H7 (cell line): ENCODE measurements at places on chromosomes 5 and 9. TPM values are rescaled to one million over a fixed set of nuclear protein-coding genes. Genes with fewer than 3 reads are reported as not detected.

The MCCC2 gene
- total RNA-seq = 53.1 and 60.7 TPM in 2 replicates

The LCN1 gene
- not detected in 2 replicates for total RNA-seq

DNA sequence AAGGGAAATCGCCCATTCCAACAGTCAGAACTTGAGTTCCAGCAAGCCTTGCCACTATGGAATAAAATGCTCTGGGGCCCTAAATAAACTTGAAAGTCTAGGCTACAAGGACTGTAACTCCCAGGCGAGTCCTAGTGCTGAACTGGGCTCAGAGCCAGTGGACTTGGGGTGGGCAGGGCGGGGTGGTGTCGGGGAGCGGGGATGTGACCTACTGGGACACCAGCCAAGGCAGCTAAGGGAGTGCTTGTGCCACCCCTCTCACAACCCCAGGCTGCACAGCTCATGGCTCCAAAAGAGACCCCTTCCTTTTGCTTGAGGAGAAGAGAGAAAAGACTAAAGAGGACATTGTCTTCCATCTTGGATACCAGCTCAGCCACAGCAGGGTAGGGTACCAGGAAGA is 61.5 kb downstream of the MEIKIN start:
- no peak for DNase-seq

DNA sequence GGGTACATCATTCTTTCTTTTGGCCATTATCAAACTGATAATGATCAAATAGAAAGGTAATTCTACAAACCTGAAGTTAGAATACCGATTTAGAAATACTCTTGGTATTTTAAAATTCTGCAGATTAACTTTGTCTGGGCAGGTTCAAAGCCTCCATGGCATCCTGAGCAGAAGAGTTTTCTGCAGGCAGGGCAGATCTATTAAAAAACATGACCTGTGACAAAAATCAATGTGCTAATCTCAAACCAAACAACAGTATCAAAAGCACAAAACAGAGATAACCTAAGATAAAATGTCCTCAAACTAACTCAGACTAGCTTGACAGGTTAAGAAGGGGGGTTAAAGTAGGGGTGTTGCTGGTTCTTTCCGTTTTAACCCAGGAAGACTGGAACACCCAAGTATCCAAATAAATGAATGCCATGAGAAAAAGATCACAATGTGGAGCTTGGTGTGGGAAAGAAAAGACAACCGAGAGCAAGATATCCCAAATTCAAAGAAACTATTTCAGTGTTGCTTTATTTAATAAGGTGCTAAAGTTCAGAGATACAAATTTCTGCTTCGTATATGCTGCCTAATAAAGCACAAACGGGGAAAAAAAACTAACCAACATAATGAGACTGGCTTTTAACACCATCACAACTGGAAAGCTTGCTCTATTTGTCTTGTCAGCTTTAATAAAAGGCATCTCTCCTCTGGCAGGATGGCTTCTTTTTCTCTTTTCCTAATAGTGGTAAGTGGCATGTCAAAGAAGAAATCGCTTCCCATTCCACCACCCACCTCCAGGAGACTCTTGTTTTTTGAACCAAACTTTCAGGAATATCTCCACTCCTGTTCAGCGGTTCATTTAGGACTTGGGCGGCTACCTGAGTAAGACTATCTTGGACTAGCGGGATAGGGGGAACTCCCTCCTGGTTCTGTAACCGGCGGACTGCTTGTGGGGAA is 2.3 kb downstream of the EFNA5 start:
- peak; percentile 43 for DNase-seq

DNA sequence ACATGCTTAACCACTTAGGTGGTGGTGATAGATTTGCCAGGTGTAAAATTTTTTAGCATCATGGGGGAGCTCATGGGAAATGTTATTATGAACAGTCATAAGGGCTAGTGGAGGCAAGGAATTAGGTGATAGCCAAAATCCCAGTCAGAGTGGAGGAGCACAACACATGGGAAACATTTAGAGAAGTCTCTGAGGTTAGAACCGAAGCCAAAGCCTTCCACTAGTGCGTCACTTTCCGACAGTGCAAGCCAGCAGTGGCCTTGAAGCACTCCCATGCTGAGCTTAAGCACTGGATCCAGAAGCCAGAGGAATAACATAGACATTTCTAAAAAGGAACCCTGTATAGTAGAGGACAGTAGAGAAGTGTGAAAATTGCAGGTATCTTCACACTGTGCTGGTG is 101.5 kb upstream of the SNX2 start:
- no peak for DNase-seq

DNA sequence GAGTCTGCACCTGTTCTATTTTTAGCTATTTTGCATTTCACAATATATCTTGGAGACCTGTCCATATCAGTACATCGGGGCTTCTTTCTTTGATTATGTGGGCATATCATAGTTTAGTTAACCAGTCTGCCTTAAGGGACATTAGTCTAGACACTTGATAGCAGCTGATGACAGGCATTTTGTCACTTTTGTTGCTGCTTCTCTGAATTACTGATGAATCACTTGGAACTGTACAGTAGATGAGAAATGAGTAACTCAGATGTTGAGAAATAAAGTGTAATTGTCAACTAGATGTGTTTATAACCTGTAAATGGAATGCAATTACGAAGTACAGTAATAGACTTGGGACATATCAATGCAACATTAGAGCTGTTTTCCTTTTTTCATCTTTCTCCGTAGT is 7.1 kb downstream of the ZFP2 start:
- DNase-seq = no peak
